ENCODE measurements at places on chromosomes 6 and 20.

GRCh38 chr20:62282877-62283503, 19.8 kb upstream of the ADRM1 start:
- DNase-seq = no peak

DNA sequence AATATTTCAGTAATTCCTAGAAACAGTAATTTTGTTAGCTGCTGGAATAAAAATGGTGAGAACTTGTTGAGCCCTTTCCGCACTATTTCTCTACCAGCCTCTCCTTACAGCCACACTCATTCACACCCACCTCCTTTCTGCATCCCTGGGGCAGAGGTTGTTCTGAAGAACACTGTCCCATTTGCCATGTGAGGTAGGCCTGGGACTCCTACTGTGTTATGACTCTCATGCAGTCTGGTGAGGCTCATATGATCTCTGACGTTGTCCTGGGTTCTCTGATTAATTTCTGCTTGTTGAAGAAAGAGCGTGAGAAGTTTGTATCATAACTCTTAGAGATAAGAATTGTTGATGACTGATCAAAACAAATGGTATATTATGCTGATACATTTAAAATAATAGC, 4.1 kb upstream of the KCNQ5 start:
- no peak for DNase-seq

GRCh38 chr6:18088419-18089296, 33.8 kb downstream of the NHLRC1 start:
- no peak for DNase-seq

GRCh38 chr6:98044151-98044561, 761.1 kb upstream of the MMS22L start:
- no peak for DNase-seq

DNA sequence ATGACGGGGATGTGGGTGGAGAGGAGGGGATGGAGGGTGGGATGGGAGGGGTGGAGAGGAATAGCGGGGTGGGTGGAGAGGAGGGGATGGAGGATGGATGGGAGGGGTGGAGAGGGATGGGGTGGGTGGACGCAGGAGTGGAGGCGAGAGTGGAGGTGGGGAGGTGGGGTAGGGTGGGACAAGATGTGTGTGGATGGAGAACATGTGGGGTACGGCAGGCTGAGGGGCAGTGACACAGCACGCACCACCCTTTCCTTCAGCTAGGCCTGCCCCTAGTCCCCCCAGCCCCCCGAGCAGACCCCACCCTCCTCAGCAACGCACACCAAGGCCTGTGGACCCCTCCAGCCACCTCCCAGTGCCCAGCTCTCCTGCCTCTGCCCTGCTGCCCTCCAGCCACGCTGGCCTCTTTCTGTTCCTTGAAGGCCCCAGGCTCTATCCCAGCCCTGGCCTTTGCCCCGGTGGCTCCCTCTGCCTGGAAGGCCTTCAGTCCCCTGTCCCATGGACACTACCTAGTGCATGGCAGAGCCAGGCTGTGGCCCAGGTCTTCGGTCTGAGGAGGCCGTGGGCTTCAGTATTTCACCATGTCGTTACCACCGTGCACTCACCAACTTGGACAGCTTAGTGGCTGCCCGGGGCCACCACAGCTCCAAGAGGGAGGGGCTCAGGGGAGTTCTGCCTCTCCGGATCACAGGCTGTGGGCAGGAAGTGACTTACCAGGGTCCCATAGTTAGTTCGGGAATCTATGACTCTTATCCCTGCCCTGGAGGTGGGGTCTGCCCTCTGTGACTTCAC, 78.4 kb upstream of the PMEPA1 start:
- DNase-seq = no peak

DNA sequence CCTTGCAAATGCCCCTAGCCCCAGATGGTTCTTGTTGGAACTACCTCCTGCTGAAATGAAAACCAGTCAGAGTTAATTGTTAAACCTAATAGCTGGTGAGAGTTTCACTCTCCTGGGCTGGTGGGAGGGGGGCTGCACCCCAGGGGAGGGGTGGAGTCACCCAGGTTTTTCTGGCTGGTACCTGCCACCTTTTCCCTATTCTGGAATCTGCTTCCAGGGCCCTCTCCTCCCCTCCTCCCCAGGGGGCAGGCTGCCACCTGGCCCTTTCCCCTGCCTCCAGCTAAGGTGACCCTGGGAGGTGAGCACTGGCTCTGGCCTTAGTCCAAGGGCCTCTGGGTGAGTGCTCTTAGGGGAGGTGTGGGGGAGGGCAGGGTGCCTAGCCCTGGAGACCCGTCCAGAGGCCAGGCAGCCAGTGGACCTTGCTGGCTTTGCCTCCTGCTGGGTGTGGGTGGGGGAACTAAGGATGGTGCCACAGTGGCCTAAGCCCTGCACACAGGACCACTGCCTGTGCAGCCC, 48.8 kb upstream of the EPB41L1 start:
- DNase-seq = no peak

DNA sequence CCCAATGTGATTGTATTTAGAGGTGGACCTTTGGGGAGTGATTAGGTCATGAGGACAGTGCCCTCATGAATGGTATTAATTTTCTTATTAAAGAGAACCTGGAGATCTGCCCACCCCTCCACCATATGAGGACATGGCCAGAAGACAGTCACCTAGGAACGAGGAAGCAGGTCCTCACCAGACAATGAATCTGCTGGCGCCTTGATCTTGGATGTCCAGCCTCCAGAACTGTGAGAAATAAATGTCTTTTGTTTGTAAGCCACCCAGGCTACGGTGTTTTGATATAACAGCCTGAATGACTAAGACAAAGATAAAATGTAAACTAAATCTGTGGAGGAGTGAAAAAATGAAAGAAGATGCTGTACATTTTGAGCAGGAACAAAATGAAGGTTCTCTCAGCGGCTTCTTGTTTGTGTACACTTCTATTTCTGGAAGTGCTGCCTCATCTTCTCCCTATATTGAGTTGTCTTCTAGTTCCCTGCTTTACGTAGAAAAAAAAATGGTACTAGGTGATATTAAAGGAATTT, 1.5 kb upstream of the IPCEF1 start:
- no peak for DNase-seq

GRCh38 chr20:10357061-10357708, 76.8 kb downstream of the MKKS start:
- DNase-seq = no peak

DNA sequence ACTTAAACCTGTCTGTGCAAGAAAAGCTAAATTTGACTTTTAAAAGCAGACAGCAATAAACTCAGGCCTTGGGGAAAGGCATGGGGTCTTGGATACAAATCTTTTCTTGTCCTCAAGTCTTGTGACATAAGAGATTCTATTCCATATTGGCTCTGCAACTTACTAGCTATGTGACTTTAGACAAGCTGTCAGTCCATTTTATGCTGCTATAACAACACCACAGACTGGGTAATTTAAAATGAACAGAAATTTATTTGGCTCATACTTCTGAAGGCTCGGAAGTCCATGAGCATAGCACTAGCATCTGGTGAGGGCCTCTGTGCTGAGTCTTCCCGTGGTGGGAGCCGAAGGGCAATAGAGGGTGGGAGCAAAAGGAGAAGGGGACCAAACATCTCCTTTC, 246.0 kb upstream of the MOCS1 start:
- DNase-seq = no peak

DNA sequence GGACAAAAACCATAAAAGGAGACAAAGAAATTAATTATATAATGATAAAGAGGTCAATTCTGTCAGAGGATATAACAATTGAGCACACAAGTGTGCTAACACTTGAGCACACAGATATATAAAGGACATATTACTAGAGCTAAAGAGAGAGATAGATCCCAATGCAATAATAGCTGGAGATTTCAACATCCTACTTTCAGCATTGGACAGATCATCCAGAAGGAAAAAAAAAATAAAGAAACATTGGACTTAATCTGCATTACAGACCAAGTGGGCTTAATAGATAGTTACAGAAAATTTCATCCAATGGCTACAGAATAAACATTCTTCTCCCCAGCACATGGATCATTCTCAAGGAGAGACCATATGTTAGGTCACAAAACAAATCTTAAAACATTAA, 9.9 kb downstream of the VNN1 start:
- DNase-seq = no peak

- DNase-seq = no peak
Measured at GRCh38 chr6:82506526-82506925, 142.9 kb downstream of the TPBG start.

DNA sequence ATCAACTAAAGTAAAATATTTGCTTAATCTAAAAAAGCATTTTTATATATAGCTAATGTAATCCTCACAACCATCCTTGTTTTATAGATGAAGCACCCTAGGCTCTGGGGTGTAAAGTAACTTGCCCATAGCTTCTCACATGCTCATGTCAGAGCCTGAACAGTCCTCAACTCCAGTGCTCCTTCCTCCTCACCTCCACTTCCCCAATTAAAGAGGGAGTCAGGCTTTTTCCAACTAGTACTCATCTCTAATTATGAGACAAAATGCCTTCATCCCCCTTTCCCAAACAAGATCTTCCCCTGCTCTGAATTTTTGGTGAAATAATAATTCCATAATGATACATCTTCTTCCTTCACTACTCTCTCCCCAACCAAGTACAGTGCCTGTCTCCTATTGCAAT, 290.8 kb upstream of the PRDM1 start:
- no peak for DNase-seq

DNA sequence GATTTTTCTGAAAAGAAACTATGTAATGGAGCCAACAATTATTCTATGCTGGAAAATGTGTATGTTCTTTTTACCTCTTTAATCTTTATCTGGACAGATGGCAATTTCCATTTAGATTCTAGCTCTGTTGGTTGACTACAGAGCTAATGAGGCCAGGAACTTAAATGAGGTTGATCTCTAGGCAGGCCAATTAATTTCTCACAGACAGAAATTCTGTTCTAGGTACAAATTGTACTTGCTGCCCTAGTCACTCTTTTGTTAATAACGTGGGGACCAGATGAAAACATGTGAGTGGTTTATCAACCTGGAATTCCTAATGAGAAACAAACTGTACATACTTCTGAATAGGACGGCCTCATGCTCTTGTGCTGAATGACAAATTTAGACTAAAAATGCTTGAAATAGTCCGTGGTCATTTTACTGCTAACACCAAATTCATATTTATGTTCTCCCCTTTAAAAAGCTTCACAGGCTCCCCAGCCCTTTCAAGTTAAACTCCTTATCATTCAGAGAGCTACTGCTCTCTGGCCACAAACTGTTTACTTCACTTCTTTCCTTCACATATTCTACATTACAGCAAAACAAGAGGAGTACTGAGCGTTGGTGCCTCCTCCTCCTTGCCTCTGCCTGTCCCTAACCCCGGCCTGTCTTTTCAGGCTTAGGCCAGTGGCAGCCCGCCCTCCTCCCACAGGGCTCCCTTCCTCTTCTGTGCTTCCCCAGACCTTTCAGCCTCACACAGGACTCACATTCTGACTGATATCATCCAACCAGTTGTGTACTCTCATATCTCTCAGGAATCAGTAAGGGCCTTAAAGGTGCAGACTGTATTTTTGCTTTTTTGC, 41.4 kb downstream of the DTNBP1 start:
- DNase-seq = peak; percentile 55

- DNase-seq = no peak
Measured at GRCh38 chr6:160253292-160253691, 5.3 kb downstream of the SLC22A2 start.

DNA sequence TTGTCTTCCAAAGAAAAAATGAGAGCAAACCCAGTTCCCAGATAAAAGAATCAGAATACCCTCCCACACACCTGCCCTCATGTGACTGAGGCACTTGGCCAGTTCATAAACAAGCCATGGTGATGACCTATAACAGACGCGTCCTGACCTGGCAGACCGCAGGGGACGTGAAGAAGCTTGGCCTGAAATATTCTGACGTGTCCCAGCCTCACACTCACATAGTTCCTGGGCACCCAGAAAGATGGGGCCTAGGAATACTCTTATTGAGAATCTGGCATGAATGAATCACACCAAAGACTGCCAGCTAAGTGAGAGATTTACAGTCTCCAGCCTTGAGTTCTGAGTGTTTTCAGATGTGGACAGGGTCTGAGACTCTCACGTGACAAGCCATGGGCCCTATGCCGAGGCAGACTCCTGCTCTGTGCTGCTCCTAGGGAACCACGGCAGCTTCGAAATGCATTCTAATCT, 17.2 kb upstream of the MAP3K4 start:
- DNase-seq = no peak

DNA sequence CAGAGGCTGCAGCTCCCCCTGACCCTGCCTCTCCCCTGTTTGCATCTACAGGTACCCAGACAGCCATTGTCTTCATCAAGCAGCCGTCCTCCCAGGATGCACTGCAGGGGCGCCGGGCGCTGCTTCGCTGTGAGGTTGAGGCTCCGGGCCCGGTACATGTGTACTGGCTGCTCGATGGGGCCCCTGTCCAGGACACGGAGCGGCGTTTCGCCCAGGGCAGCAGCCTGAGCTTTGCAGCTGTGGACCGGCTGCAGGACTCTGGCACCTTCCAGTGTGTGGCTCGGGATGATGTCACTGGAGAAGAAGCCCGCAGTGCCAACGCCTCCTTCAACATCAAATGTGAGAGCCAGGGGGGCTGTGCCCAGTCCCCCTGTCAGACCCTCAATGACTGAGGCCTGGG, 42.1 kb upstream of the SRF start:
- DNase-seq = no peak

- no peak for DNase-seq
Measured at GRCh38 chr20:35133031-35133430, 14.1 kb downstream of the EDEM2 start.

DNA sequence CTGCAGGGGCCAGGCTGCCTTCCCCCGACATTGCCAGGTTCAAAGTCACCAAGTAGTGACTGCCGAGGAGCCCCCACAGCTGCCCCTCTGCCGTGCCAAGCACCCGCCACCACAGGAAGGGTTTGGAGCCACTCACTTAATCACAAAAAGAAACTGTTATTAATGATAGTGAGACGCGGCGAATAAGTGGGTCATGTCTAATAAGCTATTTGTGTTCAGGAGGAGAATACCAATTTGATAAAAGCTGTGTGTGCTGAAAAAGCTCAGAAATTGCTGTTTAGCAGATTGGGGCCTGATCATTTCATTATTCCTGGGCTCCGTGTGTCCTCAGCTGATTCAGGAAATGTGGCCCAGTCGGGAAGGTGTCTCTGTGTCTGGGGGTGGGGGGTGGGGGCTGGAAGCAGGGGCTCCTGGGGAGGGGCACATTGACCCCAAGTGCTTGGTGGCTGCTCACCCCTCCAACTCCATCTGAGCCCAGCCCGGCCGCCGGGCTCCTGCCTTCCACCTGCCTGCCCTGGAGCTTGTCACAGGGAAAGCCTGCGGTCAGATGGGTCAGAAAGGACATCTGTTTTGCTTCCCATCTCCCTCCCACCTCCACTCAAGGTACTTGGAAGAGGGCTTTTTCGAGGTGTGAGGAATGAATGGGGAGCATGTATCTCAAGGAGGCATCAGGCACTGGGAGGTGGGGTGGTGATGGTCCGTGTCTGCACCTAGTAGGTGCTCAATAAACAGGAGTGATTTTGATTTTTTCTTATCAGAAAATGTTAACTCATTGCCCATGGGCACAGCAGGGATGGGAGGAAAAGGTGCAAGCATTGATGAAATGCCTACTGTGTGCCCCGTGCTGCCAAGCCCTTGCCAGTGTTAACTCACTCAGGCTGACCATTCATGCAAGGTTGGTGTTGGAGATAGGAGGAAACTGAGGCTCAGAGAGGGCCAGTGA, 3.0 kb downstream of the VSTM2L start:
- no peak for DNase-seq

DNA sequence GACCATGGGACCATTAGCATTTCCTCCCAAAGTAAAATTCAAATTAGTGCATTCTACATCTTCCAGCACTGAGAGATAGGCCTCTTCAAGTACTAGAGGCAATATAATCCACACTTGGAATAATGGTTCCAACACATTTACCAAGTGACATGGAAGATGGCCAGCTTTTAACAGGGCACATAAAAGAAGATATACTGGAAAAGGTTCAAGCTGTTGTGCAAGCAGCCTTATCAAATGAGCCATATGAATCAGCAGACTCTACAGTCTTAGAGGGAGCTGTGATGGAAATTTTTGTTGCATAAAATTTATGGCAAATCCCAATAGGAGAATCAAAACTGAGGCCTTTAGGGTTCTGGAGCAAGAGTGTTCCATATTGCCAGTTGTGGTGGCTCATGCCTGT, 526.6 kb upstream of the IRAK1BP1 start:
- no peak for DNase-seq

Data from NCI-H446 (cell line).